ENCODE measurements at places on chromosomes 6 and 20. TPM values are rescaled to one million over a fixed set of nuclear protein-coding genes. Genes with fewer than 3 reads are reported as not detected.

The RALGAPA2 gene
- 34.2 TPM for total RNA-seq

The IMPG1 gene
- total RNA-seq: not detected

The SIGLEC1 gene
- 12.6 TPM for total RNA-seq

The RPS10 gene
- total RNA-seq: 1,039 TPM

The ARMH2 gene
- total RNA-seq: not detected

The TRAPPC3L gene
- total RNA-seq: 0.33 TPM

The RFX6 gene
- total RNA-seq: not detected

The PROKR2 gene
- total RNA-seq: not detected

The DDX43 gene
- total RNA-seq: 1.3 TPM

The BCAS4 gene
- total RNA-seq: 2.7 TPM

The FRMD1 gene
- total RNA-seq: 0.14 TPM

The PSMB1 gene
- 128 TPM for total RNA-seq

The LKAAEAR1 gene
- not detected for total RNA-seq

The RAMACL gene
- total RNA-seq: 2.7 TPM

The MYLK4 gene
- total RNA-seq: 0.74 TPM

The COL19A1 gene
- total RNA-seq: 0.46 TPM

The CCN6 gene
- not detected for total RNA-seq

The FERMT1 gene
- total RNA-seq: not detected

The GFOD1 gene
- 20.4 TPM for total RNA-seq

The IPCEF1 gene
- total RNA-seq: 4.0 TPM

The FAM184A gene
- total RNA-seq: 4.5 TPM

The CRISP2 gene
- total RNA-seq: not detected

The PRKN gene
- 7.9 TPM for total RNA-seq

The FIG4 gene
- 23.9 TPM for total RNA-seq

The GGTLC1 gene
- total RNA-seq: not detected

The HTR1B gene
- 7.6 TPM for total RNA-seq

The GDAP1L1 gene
- total RNA-seq: not detected

The PTK7 gene
- 3.0 TPM for total RNA-seq

The NUDT3 gene
- total RNA-seq: 49.9 TPM

The SYTL3 gene
- total RNA-seq: 6.5 TPM

The IL20RA gene
- 0.19 TPM for total RNA-seq

The WFDC10B gene
- total RNA-seq: not detected

The PI16 gene
- 51.4 TPM for total RNA-seq

The HAO1 gene
- not detected for total RNA-seq

The UNC5CL gene
- 0.52 TPM for total RNA-seq

The GSTA2 gene
- not detected for total RNA-seq

The PNPLA1 gene
- 0.19 TPM for total RNA-seq

Data from posterior vena cava (tissue), 2 donors.